ENCODE measurements at places on chromosomes 2 and 18.

GRCh38 chr2:210546424-210547208 lies 9.8 kb upstream of the CPS1 start:
- DNase-seq = no peak

DNA sequence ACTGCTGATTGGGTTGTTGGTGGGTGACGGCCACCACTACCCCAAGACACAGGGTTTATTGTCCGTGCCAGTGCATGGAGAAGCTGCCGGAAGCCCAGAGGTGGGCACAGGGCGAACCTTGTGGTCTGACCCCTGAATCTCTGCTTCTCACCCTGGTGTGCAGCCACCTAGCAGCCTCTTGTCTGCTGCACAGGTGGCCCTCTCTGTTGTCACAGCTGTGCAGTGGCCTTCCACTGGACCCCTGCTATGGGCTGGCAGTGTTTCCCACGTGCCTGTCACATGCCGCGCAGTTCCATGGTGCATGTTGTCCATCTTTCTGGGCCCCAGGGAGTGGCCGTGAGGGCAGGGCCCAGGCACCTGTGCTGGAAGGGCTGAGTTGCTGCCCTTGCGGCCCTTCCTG lies 15.2 kb downstream of the ATG4B start:
- no peak for DNase-seq

DNA sequence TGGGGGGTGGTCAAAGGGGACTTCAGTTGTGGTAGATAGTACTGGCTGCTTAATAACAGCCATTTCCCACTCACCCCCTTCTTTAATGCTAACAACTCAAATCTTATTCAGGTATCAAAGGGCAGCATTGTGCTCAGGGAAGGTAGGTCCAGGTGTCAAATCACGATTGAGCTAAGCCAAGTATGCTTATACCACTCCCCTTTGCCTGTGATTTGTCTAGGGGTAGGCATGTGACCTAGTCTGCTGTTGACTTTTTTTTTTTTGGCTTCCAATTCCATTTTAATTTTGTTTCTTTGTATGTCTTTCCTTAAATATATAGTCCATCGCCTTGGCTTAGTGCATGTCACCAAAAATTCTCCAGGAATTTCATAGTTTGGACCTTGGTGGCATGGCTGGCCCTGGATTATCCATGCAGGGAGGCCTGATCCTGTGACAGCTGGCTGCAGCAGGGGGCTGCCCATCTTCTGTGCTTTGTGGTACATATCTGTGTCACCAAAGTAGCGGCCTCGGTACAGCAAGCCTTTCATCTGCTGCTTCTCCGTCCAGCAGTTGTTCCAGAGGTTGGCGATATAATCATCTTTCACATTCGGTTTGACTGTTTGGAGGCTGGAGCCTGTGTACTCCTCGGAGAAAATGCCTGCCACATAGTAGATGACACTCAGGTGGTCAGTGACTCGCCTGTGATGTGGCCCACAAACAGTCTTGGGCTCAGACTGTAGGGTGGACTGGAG lies 68.1 kb upstream of the SPRED2 start:
- DNase-seq = no peak

GRCh38 chr2:143705108-143705707 lies 576.0 kb downstream of the ARHGAP15 start:
- DNase-seq = no peak

DNA sequence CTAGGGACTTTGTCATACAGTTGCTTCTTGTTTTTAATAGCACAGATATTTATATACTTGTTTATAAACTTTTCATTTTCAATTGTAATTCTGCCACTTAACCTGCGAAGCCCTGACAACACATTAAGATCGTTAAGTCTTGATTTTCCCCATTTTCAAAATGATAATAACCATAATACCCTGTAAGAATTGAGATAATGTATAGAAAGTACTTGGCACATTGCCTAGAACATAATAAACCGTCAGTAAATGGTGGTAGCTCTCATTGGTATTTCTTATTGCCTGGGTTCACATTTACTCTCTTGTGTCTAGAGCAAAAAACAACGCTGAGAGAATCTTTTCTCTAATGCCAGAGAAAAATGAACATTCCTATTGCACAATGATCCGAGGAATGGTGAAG lies 18.6 kb downstream of the PTCD3 start:
- no peak for DNase-seq

GRCh38 chr2:85453571-85453970 lies 35.1 kb downstream of the SH2D6 start:
- DNase-seq = no peak

GRCh38 chr2:63849381-63850203 lies 7.9 kb downstream of the UGP2 start:
- no peak for DNase-seq

DNA sequence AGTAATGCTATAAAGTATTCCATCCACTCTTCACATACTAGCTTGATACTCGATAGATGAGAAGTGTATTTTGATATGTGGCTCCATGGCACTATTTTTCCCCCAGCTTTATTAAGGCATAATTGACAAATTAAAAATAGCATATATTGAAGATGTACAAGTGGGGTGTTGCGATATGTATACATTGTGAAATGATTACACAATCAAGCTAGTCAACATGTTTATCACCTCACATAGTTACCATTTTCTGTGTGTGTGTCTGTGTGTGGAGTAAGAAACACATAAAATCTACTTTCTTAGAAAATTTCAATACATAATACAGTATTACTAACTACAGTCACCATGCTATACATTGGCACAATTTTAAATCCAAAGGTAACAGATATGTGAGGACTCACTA lies 82.5 kb upstream of the MYT1L start:
- no peak for DNase-seq

GRCh38 chr2:191645032-191645431 lies 32.9 kb upstream of the NABP1 start:
- no peak for DNase-seq
